Left kidney (tissue), 8 donors: ENCODE measurements at places on chromosomes 3 and 15. TPM values are rescaled to one million over a fixed set of nuclear protein-coding genes. Genes with fewer than 3 reads are reported as not detected.

DNA sequence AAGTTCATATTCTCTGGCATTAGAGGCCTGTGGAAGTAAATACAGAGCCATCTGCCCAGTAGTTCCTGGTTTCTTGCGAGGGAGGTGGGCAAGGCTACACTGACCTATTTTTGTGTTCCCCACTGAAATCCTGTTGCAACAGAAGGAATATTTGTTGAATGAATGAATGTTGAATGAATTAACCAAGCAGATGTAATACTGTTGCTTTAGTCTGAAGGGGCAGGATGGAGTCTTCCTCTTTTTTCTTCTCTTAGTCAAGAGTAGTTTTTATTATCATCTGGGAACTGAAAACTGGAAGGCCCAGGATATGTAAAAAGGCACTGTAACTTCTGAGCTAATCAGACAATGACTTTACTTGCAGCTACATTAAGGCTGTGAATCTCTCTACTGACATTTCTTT, 17.1 kb downstream of the BLOC1S6 start:
- DNase-seq = no peak

- no peak for DNase-seq
Observed at GRCh38 chr3:115982629-115983028, 359.3 kb downstream of the GAP43 start.

DNA sequence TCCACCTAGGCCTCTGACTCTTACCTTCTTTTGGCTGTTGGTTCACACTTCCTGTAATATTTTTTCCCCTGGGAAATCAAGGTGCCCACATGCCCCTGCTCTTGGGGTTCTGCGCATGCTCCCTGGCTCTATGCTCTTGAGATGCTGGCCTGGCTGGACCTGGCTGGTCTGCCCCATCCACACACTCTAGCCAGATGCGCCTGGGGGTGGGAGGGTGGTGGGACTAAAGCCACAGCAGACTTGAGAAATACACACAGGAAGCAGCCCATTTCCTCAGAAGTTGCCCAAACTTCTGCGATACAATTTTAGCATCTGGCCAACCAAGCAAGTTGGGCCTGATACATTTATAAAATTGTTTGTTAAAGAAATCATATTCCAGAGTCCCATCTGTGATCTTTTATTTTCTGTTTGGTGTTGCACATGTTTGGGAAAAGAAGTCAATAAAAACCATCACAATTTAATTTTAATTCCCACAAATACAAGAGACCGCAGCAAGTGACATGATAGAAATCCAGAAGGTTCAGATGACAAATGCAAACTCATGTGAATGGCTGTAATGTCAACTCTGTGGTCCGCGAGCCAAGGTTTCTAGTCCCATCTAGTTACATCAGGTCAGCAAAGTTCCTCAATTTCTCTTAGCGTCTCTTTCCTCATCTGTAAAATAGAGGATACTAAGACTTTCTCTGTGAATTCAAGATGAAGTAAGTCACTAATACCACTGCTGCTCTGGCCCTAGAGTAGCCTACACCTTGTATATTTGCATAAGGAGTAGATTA, 55.9 kb upstream of the MEF2A start:
- no peak for DNase-seq

- DNase-seq = no peak
Observed at GRCh38 chr3:52068730-52069129, 12.4 kb upstream of the DUSP7 start.

- no peak for DNase-seq
Observed at GRCh38 chr15:89910891-89911626, 1.7 kb downstream of the ARPIN start.

DNA sequence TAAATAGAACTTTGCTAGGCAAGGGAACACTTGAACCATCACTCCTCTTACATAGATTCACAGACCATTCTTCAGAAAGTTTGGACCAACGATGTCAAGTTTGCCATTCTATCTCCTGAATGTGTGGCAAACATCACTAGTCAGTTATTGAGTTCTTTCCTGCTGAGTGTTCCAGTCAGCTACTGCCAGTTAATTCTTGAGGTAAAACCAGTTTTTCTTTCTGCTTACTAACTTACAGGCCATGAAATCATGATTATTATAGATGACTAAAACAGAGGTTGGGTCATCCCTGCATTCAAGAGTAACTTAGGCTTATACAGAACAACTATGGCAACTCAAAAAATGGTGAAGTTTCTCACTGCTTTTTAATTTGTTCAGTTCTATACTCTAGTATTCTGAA, 88.2 kb downstream of the AP4E1 start:
- no peak for DNase-seq

Gene NLGN1
- 2.9 TPM for polyA plus RNA-seq
